Testis (tissue), 5 donors: ENCODE measurements at places on chromosomes 4 and X. TPM values are rescaled to one million over a fixed set of nuclear protein-coding genes. Genes with fewer than 3 reads are reported as not detected.

GRCh38 chr4:109648266-109648996 lies 54.8 kb downstream of the CASP6 start:
- no peak for DNase-seq

DNA sequence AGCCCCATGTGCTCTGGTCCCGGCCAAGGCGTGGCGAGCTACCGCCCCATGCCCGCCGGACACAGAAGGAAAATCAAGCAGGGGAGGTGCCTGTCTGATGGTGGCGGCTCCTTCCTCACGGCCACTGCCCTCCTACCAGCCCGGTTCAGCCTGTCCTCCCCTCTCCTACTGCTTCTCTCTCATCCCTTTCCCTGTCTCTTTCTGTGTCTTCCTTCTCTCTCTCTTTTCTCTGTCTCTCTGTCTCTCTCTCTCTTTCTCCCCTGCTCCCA lies 279.1 kb downstream of the ASMT start:
- DNase-seq: no peak

DNA sequence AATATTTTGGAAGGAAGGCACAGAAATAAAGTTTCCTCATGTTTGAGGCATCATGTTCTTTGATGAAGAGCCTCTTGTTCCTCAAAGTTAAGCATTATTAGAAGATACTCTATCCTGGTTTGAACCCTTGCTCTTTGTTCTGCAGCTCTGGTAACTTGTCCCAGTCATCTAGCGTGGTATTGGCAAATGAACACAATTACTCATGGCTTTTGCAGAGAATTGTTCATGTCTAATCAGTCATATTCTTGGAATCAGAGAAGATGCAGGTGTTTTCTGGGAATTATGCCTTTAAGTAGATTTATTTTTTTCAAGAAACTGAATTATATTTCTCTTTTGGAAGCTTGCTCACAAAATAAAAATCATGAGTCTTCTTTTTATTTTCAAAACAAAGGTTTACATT lies 52.9 kb upstream of the HPGDS start:
- no peak for DNase-seq

DNA sequence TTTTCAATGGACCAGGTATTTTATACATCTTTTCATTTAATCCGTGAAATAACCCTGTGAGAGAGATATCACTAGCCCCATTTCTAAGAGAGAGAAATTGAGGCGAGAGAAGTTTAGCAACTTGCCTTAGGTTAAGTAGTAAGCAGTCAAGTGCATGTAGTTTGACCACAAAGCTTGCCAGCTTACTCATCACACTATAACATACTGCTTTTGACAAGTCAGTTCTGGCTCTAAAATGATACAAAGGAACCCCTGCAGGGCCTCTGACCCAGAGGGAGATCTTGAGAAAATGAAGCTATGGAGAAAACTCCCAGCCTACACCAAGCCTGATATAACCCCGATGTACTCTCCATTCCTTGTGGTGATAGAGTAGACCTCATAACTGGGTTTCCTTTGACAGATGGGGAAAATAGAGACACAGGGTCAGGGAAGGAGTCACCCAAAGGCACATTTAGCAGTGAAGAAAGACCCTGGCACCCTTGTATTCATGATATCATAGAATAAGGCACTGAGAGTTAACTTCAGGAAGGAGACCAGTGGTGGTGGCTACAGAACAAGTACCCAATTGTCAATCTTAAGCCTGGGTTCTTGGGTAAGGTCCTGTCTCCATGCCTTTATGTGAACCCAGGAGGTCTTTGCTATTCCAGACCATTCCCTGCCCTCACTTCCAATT lies 60.2 kb upstream of the MSN start:
- no peak for DNase-seq

DNA sequence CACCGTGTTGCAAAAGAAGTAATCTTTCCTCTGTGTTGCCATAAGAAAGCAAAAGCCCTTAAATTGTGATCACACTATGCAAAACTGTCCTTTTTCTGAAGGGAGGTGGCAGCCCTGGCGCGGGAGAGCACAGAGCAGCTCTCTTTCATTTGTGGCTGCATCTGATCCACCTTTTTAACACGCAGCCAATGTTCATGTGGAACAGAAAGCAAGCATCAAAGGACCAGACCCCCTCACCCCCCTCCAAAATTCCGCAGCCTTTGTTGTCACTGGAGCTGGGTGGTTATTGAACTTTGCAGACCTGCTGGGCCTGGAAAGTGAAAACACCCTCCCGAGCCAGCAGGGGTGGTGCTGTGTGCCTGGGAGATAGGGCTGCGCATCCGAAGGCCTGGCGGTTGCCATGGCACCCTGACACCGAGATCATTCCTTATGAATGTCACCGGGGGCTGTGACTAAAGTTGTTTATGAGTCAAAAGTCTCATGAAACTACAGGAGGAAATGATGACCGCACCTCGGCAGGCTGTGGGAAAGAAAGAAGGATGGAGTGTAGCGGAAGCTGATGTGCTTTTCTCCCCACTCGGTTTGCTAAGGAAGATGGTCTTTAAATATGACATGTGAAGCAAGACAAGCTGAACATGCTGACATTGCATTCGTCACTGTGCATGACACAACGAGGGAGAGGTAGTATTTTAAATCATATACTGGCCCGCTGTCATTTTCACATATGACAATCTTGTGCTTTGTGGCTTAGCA lies 367.4 kb downstream of the UNC5C start:
- no peak for DNase-seq

- no peak for DNase-seq
These were observed 8.1 kb upstream of the ADGRG4 start for GRCh38 chrX:136292656-136293055.

DNA sequence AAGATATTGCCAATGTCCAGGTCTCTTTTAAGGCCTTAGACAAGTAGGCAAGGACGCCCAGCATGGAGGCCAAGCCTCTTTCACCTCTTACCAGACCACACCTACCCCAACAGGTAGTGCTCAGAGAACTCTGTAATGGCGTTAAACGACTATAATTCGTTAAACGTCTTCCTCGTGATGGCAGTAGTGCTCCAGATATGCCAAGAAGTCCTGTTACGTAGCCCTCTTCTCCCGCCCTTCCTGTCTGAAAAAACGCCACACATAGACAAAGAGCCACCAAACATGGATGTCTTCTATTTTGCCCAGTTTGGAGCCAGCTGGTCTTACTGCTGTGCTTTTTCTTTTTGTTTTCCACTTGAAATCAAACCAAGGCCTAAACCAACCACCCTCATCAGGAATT lies 190.7 kb downstream of the OR13H1 start:
- no peak for DNase-seq

DNA sequence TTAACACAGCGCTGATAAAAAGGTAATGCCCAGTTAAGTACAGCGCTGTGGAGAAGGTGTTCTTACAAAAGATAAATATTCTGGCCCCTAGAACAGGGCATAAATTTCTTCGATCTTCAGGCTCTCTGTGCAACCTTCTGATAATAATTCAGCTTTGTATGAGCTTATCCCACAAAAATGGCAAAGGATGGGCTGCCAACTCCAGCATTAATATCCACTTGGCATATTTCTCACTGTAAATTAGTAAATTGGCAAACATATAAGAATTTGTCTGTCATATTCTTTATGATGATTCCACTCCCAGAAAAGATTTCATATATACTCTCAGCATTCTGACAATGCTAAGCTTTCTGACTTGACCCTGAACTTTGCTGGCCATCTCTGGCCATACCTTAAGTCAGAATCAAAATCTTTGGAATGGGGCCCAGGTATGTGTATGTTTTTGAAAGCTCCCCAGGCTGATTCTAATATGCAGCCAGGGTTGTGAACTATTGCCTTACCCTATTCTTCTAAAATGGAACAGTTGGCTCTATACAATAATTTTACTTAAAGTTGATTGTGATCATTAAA lies 134.8 kb downstream of the FRYL start:
- no peak for DNase-seq

DNA sequence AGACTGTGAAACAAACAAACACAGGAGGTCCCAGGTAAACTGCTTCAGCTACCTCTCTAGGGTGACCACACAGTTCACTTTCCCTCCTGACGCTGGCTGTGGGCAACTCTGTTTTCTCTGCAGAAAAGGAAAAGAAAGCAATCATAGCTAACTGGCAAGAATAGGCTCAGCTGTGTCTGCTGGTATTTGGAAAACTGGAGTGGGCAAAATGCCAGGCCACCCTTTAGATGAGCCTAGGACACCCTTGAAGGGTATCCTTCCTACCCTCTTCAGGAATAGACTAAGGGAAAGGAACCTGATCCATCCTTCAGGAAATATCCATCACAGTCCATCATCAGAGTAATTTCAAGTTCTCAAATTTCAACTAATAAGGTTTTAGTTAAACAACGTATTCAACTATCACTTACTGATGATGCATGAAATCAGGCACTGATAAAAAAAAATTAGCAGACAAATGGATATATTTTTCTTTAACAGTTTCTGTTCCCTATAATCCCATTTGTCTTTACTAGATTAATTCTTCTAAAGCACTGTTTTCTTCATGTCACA lies 60.9 kb downstream of the CAMK2D start:
- no peak for DNase-seq

DNA sequence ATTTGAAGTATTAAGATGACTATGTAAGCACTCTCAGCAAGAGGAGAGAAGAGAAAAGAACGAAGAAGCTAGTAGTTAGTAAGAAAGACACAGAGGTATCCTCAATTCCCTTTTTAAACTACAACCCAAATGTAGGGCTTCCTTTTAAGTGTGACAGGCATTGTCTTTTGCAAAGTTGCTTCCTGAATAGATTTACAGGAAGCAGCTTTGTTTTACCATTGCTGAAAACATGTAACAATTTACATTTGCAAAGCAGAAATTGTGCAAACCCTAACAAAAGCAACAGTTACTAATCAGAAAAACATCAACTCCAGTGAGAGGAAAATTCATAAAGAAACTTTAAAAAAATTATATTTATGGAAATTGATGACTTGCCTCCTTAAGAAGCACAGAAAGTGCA lies 96.4 kb downstream of the FAM13A start:
- no peak for DNase-seq

GRCh38 chrX:110667706-110668105 lies 127.9 kb downstream of the CHRDL1 start:
- no peak for DNase-seq

GRCh38 chr4:75513526-75514130 lies 575 bp downstream of the RCHY1 start:
- DNase-seq: no peak

- DNase-seq: no peak
These were observed 13.1 kb upstream of the CCKAR start for GRCh38 chr4:26503427-26503826.

- no peak for DNase-seq
These were observed 163.9 kb upstream of the SLC7A11 start for GRCh38 chr4:138405934-138406567.

DNA sequence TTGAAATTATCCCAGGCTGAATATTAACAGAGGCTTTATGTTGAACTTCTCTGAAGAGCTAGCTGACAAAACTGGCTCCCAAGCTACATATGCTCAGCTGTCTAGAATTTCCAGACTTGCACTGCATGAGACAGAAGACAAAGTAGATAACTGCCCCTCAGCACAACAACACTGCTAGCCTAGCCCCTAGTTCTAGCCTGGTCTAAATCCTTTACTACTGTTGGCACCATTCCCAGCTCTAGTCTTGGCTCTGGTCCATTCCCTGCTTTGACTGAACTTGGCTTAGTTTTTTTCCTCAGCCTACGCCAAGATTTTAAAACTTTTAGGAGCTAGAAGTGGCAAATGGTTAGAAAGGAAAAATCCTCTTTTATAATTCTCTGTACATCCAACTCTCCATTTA lies 7.6 kb upstream of the OPHN1 start:
- peak; percentile 79 for DNase-seq

DNA sequence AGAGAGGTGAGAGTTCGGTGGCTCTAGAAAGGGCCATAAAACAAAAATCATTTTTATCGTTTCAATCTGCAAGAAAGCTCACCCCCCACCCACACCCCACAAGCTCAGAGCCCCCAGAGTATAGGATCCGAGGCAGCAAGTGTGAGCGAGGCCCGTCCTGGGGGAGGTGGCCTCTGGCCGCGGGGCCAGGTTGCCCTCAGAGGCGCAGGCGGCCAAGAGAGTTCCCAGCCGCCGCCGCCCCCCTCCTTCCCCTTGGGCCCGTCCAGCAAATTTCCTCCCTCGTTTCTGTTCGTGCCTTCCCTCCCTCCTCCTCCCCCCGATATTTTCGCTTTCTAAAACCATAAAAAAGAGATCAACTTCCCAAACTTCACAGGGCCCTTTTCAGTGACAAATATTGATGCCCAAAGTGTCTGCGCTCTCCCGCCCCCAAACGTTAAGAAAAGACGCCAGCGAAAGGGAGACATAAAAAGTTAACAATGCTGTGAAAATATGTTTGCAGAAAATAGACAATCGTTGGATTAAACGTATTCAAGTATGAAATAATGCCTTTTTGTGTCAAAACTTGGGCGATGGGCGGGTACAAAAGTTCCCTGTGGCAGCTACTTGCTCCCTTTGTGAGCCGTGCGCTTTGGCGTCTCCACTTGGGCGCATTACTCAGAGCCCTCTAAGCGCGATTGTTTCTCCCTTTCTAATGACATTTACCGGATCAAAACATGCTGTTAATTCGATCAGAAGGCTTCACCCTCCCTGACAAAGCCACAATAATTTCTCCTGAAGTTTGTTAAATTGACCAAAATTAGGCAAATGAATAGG lies 1.1 kb upstream of the HELT start:
- DNase-seq: no peak

GRCh38 chr4:27176400-27176799 lies 315.8 kb downstream of the STIM2 start:
- DNase-seq: peak; percentile 26

Gene ZAR1
- polyA plus RNA-seq: 1.5 TPM

Gene PLS3
- polyA plus RNA-seq: 35.4 TPM

Gene ARR3
- not detected for polyA plus RNA-seq

Gene SOWAHD
- polyA plus RNA-seq: 8.9 TPM

Gene SH3D19
- polyA plus RNA-seq: 40.6 TPM

Gene TMEM271
- polyA plus RNA-seq: 0.37 TPM

Gene KLHL2
- 14.7 TPM for polyA plus RNA-seq

Gene MCF2
- 19.6 TPM for polyA plus RNA-seq

Gene ADH7
- not detected for polyA plus RNA-seq

Gene WDR19
- polyA plus RNA-seq: 44.6 TPM

Gene UPF3B
- polyA plus RNA-seq: 6.9 TPM

Gene ADH1A
- polyA plus RNA-seq: 0.84 TPM

Gene CDS1
- polyA plus RNA-seq: 13.5 TPM

Gene GUCY1A1
- polyA plus RNA-seq: 4.5 TPM

Gene ZNF157
- 0.51 TPM for polyA plus RNA-seq

Gene IL3RA
- 3.4 TPM for polyA plus RNA-seq

Gene KIT
- polyA plus RNA-seq: 10.7 TPM
